ENCODE measurements at places on chromosomes 3 and 15.

DNA sequence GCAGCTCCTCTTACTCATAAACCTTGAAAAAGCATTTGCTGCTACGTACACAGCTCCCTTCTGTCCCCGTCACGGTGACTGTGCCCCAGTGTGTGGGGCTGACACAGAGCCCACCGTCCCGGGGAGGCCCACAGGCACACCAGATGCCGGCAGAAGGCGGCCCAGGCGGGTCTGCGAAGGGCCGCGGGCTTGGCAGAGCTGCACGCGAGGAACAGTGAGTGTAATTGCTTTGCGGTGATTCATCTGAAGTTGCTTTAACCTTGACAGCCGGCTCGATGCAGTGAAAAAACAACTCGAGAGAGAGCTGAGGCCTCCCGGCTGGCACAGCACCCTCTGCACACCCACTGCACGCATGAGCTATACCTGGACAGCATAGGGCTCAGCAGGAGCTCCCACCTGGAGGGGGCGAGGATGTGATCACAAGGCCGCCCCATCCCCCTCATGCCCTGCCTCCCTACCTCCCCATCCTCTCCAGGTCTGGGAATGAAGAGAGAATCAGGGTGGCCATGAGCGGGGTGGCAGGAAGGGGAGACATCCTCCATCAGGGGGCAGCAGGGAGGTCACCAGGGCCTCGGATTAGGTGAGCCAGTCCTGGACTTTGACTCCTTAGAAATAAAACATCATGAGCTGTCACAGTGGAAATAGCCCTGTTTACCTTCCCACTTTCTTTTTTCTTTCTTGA is 172.7 kb downstream of the MEGF11 start:
- DNase-seq = peak; percentile 23

- DNase-seq = no peak
Measured at GRCh38 chr3:157285966-157286365, 126.0 kb upstream of the CCNL1 start.

DNA sequence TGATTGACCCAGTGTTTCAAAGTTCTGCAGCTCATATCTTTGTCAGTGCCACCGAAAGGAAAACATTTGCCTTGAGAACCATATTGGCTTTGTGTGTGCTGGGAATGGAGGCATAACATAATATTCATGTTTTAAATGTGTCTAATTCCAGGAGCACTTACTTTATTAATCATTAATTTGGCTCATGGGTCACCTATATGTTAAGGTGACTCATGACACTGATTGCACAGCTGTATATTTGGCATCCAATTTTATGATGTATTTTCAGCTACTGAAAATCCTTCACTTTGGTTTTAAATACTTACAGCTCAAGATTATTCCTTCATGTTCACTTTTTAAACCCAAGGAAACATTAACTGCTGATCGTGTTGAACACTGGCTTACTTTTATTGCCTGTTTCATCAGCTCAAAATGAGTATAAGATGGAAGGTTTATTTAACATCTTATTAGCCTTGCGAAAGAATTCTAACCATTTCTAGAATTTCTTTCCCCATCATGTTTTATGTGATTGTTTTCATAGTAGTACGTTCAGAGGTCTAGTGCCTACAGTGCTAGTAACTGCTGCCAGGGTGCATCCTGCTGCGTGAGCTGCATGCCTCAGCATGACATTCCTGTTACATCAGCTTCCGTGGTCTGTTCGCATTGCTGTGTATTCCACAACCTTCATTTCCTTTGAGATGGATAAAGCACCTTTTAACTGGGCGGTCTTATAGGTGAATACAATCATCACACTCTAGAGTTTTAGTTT is 63.7 kb downstream of the LRCH3 start:
- DNase-seq = no peak

DNA sequence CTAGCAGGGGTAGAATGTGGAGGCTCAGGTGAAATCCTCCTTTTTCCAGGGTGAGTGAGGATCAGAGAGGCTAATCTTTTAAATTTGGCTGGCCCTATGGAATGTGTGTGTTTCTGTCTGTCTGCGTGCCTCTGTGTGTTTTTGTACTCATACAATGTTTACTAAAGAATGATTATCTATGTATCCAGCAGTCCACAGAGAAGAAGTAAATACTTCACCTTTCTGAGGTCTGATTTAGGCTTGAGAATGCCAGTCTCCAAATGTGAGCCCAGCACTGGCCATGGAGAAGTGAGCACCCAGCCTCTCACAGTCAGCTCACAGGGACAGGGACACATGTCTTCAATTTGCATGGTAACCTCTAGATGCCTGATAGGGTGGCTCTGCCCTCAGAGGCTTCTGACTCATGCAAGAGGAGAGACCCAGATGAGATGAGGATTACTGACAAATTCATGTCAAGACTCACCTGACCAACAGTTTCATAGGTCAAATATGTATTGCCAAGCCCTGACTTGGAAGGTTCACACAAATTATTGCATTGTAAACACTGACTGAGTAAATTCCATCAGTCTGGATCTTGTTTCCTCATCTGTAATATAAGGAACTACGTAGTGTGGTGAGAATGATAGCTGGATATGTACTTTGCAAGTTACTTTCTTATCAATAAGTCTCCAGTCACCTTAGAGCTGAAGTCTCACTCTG is 31.0 kb downstream of the ENTPD3 start:
- DNase-seq = no peak

DNA sequence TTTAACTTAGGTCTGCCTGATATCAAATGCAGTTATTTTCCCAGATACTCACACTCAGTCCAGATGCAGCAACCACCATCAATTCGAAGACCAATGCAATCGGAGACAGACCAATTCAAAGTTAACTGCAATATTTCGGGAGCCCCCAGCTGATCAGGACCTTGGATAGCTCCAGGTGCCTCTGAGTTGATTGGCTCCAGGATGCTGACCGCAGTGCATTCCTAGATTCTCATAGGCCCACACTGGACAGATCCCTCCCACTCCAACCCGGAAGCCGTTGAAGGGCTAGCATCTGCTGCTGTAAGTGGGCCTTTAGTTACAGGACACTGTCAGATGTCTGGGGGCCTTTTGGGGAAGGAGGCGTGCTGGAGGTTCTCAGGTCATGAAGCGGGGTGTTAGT is 89.5 kb upstream of the ATP2B2 start:
- DNase-seq = no peak

DNA sequence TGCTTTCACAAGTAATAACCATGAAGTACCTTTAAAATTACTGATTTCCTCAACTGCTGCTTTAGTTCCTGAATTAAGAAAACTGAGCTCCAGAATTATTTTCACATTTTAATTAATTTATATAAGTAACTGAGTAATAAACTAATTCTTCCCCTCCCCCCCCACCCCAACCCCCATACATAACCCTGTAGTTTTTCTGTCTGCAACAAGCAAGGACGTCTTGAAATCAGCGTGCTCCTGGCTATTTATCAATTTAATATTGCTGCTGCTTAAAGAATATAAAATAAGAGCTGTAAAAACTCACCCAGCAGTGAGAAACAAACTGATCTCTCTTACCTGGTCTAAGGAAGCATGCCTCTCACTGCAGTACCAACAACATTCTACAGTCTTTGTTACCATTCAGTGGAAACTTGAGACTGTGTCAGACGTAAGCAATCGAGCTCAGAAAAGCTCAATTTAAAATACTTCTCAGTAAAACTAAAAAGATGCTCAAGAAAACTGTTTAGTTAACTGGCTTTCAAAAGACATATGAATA is 121.0 kb downstream of the TFDP2 start:
- no peak for DNase-seq

- no peak for DNase-seq
Measured at GRCh38 chr15:67750371-67750770, 74.9 kb upstream of the SKOR1 start.

- no peak for DNase-seq
Measured at GRCh38 chr3:149765762-149766334, 13.6 kb upstream of the COMMD2 start.

DNA sequence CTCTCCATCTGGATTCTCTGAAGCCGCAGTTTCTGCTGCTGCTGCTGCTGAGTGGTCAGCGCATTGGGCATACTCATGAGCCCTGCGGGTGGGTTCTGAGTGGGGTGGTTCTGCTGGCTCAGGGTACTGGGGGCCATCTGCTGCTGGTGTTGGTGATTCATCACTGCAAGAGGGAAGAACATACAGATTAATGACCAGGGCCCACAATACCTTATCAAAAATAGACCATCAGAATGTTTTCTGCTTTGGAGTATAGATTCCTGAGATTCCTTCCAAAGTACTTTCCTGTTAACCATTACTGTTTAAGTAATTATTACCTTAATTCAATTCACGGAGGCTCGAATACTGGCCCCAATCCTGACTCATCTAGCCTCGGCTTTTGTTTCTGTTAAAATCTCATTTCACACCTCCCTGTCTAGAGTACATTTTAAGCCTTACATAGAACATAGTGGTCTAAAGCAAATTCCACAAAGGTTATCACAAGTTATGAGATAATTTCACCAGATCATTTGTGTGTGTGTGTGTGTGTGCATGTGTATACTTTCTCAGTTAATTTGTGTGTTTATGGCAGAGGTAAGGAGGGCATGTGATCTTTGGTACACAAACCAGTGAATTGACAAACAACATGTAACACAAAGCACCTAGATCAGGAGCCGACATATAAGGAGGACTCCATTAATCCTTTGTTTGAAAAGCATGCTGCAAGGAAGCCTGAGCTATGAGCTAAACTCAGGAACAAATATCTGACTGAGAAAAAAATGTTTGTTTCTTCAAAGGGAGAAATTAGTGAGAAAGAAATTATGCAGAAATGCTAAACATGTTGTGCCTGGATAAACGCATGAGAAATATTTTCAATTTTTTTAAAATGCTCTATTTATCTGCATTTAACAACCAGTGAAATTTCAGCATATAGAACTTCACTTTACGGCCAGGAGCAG is 68.1 kb downstream of the TM4SF4 start:
- no peak for DNase-seq

DNA sequence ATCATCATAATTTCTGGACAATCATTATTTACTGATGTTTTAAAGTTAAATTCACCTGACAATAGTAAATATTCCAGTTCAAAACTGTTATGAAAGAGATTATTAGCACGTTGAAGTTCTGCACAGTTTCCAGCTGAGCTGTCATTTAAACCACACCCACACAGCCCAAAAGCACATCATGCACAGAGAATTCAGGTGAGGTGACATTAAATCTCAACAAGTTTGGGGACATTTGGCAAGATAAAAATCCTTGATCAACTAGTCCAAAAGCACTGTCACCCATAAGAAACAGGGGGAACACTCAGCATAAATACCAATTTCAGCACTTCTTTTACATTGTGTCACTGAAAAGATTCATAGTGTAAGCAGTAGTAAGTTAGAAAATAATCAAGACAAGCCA is 6.9 kb downstream of the NCEH1 start:
- no peak for DNase-seq

DNA sequence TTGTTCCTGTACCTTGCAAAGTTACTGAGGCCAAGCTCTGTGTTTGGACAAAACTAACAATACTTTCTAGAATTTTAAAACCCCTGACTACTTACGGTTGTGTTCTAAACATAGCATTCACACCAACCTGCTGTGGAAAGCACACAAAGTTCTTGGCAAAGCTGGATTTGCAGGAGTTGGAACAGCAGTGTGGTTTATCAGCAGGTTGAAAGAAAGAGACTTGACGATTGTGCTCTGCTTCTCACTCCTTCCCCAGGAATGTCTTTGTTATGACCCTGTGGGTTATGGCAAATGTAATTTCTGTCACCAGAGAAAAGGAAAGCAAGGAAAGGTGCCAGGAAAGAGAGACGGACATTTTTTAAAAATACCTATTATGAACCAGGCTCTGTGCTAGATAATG is 165.5 kb upstream of the TGFBR2 start:
- no peak for DNase-seq

- DNase-seq = no peak
Measured at GRCh38 chr3:181050738-181051137, 61.2 kb upstream of the DNAJC19 start.

GRCh38 chr3:47362701-47363100 is 18.1 kb upstream of the PTPN23 start:
- DNase-seq = no peak

GRCh38 chr3:155112661-155113389 is 32.7 kb downstream of the MME start:
- no peak for DNase-seq

DNA sequence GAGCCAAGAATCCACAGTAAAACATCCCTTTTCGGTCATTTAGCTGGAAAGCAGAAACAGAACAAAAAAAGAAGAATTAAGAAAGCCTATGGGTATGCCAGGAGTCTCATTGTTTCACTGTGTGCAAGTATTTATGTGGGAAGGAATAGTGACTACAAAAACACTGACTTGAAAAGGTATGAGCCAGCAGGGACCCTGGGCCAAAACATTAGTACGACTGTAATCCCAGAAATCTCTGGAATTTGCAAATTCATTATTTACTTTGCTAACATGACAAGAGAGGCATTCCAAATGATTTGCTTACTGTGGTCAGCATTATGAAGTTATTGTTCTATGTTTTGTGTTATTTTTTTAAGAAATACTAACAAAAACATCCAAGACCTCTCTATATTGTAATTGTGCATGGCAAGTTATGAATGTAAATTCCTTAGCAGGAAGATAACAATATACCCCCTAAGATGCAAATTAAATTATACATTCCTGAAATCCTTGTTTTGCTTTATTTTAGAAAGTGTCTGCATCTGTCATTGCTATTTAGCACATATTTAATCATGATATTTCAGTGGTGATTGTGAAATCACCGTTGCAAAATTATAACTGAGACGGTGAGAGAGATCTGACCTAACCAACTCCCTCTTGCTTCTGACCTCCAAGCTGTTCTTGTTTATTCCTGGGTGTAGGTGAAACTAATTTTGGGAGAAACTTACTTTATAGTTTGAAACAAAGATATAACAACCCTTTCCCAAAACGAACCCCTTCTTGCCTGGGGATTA is 299.2 kb downstream of the ZPLD1 start:
- DNase-seq = no peak

GRCh38 chr3:112411425-112411824 is 78.5 kb downstream of the CD200 start:
- DNase-seq = no peak

- no peak for DNase-seq
Measured at GRCh38 chr3:58176827-58177489, 33.8 kb downstream of the DNASE1L3 start.

GRCh38 chr3:132721479-132722164 is 587 bp downstream of the NPHP3 start:
- peak; percentile 60 for DNase-seq

DNA sequence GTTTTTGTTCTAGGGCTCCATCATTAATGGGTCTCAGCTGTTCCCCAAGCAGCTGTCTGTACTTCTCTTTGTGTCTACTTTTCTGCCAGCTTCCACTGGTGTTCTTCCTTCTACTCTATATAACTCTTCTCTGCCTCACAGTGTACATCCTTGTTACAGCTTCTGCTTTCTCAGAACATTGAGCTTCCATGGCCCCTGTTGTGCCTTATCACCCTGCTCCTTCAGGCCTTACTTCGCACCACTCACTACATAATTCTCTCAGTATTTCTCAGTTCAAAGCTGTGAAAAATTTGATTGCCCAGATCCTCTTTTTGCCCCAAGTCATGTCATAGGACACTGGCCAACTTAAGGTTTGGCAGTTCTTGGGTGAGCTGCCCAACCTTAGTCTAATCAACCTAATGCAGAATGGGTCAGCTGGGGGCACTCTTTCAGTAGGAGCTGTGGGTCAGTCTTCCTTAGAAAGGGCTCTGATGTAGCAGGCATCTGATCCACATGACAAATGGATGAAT is 28.9 kb downstream of the CSTA start:
- DNase-seq = no peak

- no peak for DNase-seq
Measured at GRCh38 chr15:72991026-72991425, 61.2 kb upstream of the NEO1 start.
